ENCODE measurements at places on chromosomes 2 and 18.
A peak's percentile ranks its signal among the peaks of the same experiment; 100 is the strongest.

GRCh38 chr2:37481244-37481643, 136.8 kb downstream of the QPCT start:
- no peak for DNase-seq

DNA sequence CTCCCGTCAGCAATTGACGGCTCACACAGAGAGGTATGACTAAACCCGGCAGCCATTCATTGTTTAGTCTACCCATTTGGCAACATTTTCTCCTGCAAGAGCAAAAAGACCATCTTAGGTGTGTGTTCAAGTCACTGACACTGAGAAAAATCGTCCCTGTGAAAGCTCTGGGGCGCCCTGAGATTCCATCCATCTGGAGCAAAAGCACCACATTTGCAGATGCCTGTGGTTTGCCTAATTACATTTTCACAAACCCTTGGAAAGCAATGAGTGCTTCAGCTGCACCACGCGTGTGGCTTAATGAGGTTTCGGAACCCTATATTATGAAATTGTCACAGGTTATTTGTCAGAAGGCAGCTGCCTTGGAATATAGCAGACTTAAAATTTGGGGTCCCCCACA, 110.7 kb upstream of the PTPRM start:
- DNase-seq, result no peak

DNA sequence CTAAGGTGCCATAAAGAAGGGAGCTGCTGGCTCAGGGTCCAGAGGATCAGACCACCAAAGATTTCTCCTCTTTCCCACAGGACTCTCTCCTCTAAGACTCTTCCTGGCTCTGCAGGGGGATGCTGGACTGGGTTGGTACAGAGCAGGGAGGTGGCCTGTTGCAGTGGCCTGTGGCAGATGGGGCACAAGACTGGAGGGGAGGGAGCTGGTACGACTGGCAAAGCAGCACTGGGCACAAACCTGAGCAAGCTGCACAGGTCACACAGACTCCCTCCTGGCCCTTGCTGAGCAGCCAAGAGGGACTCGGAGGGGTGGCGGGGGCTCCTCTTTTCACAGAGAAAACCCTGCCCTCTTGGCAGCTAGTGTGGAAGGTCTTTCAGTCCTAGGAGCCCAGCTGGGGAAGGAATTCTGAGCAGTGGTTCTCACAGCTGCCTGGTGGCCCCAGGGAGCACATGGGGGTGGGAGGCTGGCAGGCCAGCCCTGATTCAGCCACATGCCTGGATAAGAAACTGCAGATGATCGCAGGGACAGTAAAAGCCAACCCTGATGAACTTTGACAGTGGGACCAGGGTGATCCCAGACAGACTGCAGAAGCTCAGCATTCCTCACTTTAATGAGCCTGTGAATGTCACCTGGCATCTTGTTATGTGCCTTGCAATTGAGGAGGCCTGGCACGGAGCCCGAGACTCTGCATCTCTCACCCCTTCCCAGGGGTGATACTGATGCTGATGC, 32.5 kb upstream of the ACAA2 start:
- DNase-seq, result no peak

GRCh38 chr2:239489481-239489880, 88.7 kb upstream of the HDAC4 start:
- no peak for DNase-seq

- no peak for DNase-seq
These were observed 498.5 kb downstream of the DPP10 start for GRCh38 chr2:114940785-114941458.

- DNase-seq, result no peak
These were observed 133.8 kb downstream of the ZFP36L2 start for GRCh38 chr2:43092520-43093179.

DNA sequence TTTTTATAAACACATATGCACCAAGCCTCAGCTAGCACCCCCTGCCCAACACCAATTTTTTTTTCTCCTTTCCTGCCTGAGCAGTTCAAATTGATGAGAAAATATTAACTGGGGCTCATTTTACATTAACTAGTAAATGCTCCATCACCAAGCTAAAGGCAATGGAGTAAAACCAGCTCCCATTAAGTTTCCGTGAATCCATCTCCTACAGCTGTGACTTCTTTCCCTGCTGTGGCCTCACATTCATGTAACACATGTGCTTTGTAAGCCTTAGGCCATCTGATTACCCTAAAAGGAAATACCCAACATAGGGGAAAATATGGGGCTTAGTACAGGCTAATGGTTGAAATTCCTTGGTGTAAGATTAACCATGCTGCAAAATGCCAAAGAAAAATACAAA, 60.8 kb downstream of the DNER start:
- DNase-seq, result no peak

DNA sequence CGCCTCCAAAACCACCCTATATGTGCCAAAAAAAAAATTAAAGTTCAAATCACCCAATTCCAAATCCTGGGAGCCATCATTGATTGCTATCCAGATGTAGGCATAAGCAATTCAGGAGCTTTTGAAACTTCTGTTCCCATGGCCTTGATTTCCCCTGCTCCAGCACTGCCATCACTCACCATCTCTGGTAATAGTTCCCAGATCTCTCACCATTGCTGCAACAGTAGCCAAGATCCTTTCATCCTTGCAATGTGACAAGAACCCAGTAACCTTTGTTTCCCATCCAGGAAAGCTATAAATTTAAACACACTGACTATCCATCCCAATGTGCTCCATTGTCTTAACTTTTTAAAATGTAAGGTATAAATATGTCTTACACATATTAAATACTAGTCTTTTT, 155.4 kb downstream of the PDE11A start:
- DNase-seq, result no peak

DNA sequence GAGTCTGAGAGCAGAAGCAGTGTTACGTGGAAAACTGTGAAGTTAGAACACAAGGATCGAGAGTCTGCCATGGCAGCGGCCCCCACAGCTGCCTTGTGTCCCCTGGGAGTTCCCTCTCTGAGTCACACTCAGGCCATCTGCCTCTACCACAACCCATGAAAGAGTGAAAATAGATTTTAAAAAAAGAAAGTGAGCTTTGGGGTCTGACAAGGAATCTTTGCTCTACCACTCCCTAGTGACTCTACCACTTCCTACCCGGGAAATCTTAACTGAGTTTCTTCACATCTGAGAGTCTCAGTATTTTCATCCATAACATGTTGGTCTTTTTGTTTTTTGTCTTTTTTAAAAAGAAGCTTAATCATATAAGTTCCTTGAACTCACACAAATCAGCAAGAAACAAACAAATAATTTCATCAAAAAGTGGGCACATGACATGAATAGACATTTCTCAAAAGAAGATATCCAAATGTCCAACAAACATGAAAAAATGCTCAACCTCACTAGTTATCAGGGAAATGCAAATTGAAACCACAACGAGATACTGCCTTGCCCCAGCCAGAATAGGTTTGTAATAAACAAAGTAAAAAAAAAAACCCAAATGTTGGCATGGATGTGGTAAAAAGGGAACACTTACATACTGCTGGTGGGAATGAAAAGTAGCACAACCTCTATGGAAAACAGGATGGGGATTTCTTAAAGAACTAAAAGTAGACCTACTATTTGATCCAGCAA, 2.4 kb upstream of the MSGN1 start:
- DNase-seq, result no peak

DNA sequence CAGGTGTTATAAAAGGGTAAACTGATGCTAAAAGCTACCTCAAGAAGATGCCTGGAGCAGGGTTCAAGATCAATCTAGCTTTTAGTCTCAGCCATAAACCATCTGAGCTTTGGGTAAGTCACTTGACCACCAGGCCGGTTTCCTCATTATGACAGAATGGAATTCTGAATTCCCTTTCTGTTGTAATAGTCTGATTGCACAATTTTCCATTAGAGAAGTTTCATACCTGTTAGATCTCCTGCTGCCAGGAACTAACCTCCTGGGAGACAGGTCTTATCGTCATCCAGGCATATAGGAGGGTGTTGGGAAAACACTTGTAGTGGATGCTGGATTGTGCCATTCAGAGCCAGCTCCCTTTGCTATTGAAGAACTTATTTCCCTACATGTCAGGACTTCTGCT, 272.5 kb downstream of the TDRD15 start:
- DNase-seq, result no peak

- DNase-seq, result no peak
These were observed 227.8 kb downstream of the TMEM163 start for GRCh38 chr2:134491022-134491421.

DNA sequence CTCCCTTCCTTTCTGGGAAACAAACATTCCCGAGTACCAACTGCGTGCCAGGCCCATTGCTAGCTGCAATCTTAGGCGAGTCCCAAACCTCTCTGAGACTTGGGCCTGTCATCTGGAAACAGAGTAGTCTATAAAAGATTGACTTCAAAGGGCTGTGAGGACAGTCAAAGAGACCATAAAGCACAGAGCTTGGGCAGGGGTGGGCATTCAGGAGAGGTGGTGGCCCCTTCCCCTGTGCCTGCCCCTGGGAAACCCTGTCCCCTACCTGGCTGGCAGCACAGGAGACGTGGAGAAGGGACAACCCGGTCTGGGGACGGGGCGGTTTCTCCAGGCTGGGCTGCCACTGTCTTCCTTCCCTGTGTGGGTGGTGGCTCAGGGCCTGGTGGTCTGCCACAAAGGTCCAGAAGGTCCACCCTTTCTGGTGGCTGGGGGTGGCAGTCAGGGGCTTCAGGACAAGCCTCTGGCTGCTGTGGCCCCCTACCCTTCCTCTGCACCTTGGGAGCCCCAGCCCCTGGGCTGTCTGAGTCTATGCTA, 33.9 kb upstream of the FOSL2 start:
- DNase-seq, result no peak

- no peak for DNase-seq
These were observed 120.8 kb upstream of the ODC1 start for GRCh38 chr2:10568736-10569432.

DNA sequence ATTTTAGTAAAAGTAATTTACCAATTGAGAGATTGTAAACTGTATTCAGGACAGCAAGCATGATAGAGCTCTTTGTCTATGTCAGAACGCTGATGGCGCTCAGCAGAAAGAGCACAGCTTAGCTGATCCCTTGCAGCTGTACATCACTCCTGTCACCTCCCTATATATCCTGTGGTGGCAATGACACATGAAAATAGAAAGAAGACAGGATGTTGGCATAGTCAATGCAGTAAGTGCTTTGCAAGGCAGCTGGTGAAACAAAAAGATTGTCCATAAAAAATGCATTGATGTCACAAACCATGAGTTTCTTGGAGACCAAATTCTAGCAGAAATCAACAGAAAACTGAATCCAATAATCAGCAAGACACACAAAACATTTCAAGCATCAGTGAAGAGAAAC, 221.5 kb downstream of the RIT2 start:
- DNase-seq, result no peak

- no peak for DNase-seq
These were observed 324.6 kb downstream of the DYSF start for GRCh38 chr2:71777946-71778345.

DNA sequence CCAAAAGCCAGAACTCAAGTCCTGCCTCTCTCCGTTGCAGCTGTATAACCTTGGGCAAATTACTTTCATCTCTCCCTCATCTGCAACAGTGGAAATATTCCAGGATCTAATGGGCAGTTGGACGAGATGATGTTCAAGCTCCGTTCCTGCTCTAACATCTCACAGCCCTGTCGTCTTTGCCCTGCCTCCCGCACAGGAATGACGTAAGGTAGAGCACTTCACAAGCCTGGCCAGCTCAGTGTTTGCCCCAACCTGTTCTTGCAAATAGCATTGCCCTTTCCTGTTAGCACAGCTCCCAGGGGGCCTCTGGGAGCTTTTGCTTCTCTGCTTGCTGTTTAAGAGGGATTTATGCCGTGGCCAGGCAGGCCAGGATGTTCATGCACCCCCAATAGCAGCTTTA, 107.9 kb downstream of the KLHL29 start:
- no peak for DNase-seq

GRCh38 chr2:112480530-112481049, 1.4 kb upstream of the TTL start:
- DNase-seq, result peak; percentile 15

DNA sequence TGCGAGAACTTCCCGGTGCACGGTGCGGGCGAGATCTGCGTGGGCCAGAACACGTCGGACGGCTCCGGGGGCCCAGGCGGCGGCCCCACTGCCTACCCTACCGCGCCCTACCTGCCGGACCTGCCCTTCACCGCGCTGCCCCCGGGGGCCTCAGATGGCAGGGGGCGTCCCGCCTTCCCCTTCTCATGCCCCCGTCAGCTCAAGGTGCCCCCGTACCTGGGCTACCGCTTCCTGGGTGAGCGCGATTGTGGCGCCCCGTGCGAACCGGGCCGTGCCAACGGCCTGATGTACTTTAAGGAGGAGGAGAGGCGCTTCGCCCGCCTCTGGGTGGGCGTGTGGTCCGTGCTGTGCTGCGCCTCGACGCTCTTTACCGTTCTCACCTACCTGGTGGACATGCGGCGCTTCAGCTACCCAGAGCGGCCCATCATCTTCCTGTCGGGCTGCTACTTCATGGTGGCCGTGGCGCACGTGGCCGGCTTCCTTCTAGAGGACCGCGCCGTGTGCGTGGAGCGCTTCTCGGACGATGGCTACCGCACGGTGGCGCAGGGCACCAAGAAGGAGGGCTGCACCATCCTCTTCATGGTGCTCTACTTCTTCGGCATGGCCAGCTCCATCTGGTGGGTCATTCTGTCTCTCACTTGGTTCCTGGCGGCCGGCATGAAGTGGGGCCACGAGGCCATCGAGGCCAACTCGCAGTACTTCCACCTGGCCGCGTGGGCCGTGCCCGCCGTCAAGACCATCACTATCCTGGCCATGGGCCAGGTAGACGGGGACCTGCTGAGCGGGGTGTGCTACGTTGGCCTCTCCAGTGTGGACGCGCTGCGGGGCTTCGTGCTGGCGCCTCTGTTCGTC, 1.7 kb downstream of the FZD7 start:
- DNase-seq, result peak; percentile 22

- DNase-seq, result no peak
These were observed 3.7 kb upstream of the ZEB2 start for GRCh38 chr2:144523596-144524117.

DNA sequence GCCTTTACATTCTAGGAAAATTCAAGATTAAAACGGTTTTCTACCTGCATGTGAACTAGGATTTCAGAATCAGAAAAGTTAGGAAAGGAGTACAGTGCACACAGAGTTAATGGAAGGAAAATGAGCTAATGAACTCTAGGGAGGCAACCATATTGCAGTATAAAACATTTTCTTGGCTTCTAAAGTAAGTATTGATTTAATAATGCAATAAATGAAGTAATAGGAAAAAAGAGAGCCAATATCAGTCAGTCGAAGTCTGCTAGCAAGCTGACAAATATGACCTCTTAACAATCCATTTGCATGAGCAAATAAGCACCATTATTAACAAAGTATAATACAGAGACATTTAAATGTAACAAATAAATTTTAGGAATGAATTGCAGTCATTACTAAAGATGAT, 80.2 kb upstream of the COL3A1 start:
- no peak for DNase-seq

GRCh38 chr2:173288561-173288960, 66.1 kb upstream of the CDCA7 start:
- no peak for DNase-seq

All from stimulated activated CD4-positive, alpha-beta T cell treated with anti-CD3 and anti-CD28 coated beads, Interleukin-12 subunit alpha, Interleukin-12 subunit beta, amount 100 ng/mL, for 4 hours (primary cell).